ENCODE measurements at places on chromosomes 11 and 22. TPM values are rescaled to one million over a fixed set of nuclear protein-coding genes. Genes with fewer than 3 reads are reported as not detected.
A peak's percentile ranks its signal among the peaks of the same experiment; 100 is the strongest.

TSGA10IP gene
- 0.21 TPM for polyA plus RNA-seq

DNA sequence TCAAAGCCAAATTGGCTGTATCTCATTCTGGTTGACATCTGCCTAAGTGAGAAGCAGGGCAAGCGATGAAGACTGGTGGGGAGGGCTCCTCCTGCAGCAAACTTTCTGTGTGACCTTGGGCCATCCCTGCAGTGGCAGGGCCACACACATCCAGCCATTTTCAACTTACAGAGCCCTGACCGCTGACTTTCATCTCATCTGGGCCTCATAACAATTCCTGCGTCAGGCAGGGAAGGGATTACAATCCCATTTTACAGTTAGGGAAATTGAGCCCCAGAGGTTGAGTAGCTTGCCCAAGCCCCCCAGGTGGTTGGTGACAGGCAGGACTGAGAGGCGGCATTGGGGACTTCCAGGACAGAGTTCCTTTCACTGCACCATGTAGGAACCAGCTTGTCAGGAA is 21.9 kb downstream of the TPBGL start:
- DNase-seq = no peak
- H3K27ac ChIP-seq = no peak overlapping the region
- H3K4me3 ChIP-seq = no peak overlapping the region
- H3K4me1 ChIP-seq = no peaks in the 10 kb centered on the region
- peaks cover 4% of the 10 kb centered on the region for H3K36me3 ChIP-seq
- H3K27me3 ChIP-seq = peaks cover 16% of the 10 kb centered on the region

FGF19 gene
- not detected for polyA plus RNA-seq

- peak within 1 kb of the TSS; percentile 98 for H3K27ac ChIP-seq
- DNase-seq = peak; percentile 78
- no peaks in the 10 kb centered on the region for H3K27me3 ChIP-seq
- H3K36me3 ChIP-seq = peaks cover 11% of the 10 kb centered on the region
- peaks cover 46% of the 10 kb centered on the region for H3K4me1 ChIP-seq
- peak within 1 kb of the TSS; percentile 61 for H3K4me3 ChIP-seq
Measured at GRCh38 chr11:10693509-10694081, at the start of gene IRAG1. IRAG1 (minus strand) TSS chr11:10693755; CDS start chr11:10693602, 153 bp downstream.

DNA sequence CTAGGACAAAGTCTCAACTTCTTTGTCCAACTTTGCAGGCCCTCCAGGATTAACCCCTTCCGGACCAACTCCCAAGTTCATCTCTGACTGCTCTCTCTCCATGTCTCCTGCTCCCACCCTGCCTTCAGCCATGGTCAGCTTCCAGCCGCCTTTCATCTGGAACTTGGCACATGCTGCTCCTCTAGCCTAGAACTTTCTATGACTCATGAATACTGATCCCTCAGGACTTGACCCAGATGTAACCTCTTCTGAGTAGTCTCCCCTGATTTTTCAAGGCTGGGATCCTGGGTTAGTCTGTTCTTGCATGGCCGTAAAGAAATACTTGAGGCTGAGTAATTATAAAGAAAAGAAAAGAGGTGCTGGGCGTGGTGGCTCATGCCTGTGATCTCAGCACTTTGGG is 5.2 kb upstream of the SLC15A3 start:
- no peak overlapping the region for H3K27ac ChIP-seq
- no peaks in the 10 kb centered on the region for H3K36me3 ChIP-seq
- H3K4me3 ChIP-seq = no peak overlapping the region

OR4D10 gene
- polyA plus RNA-seq = not detected

SLC17A6 gene
- polyA plus RNA-seq = not detected

CD248 gene
- 209 TPM for polyA plus RNA-seq

- no peak overlapping the region for H3K27ac ChIP-seq
- DNase-seq = peak; percentile 44
- peaks cover 3% of the 10 kb centered on the region for H3K4me1 ChIP-seq
- no peak overlapping the region for H3K4me3 ChIP-seq
- H3K27me3 ChIP-seq = peaks cover 10% of the 10 kb centered on the region
Measured at GRCh38 chr11:11028017-11028692, 170.3 kb upstream of the ZBED5 start.

ACP2 gene
- 24.8 TPM for polyA plus RNA-seq

TMEM151A gene
- 0.07 TPM for polyA plus RNA-seq

DNA sequence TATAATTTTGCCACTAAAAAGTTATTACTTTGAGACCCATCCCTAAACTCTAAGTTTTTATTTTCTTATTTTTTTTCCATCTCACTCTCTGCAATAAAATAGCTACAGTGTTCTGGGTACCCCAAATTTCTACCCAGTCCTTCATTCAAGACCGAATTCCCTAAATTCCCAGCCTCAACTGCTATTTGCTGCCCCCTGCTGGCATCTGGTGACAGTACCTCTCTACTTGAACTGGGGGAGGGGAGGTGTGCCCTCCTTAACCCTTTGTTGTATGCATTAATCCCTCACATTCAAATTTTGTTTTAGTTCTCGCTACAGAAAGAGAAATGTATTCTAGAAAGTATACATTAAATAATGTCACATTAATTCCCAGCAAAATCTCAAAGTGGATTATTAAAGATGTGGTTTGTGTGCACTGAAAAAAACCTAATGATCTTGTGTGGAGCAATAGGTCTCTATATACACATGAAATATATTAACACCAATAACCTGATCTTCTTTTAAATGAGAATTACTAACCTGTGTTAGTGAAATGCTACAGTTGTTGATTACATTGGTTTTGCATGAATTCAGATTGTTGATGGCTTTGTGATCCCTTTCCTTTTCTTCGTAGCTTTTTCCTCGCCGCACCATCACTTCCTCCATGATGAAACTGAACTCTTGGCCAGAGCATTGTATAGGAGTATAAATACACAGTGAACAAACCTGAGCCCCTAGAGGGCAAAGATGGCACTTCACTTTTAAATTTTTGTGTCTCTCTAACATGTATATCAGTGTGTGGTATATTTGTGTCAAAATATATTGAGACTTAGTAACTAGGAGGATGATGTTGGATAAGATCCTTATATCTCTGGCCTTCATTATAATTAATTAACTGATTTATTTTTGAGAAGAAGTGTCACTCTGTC is 590.0 kb downstream of the METTL15 start:
- H3K4me3 ChIP-seq = no peak overlapping the region
- peak; percentile 61 for DNase-seq
- H3K4me1 ChIP-seq = peaks cover 14% of the 10 kb centered on the region
- no peaks in the 10 kb centered on the region for H3K36me3 ChIP-seq
- H3K27ac ChIP-seq = peak overlapping the region; percentile 11
- H3K27me3 ChIP-seq = no peaks in the 10 kb centered on the region

P4HA3 gene
- 5.7 TPM for polyA plus RNA-seq

GGT5 gene
- polyA plus RNA-seq = 5.8 TPM

- peaks cover 15% of the 10 kb centered on the region for H3K4me1 ChIP-seq
- H3K36me3 ChIP-seq = no peaks in the 10 kb centered on the region
- DNase-seq = peak; percentile 80
- peak overlapping the region; percentile 88 for H3K27ac ChIP-seq
- H3K27me3 ChIP-seq = no peaks in the 10 kb centered on the region
Measured at GRCh38 chr11:48064306-48064705, 83.9 kb downstream of the PTPRJ start.

OR5B21 gene
- not detected for polyA plus RNA-seq

SLC7A4 gene
- polyA plus RNA-seq = 0.03 TPM

Data from IMR-90 (cell line).